ENCODE measurements at places on chromosomes 3 and 15.

DNA sequence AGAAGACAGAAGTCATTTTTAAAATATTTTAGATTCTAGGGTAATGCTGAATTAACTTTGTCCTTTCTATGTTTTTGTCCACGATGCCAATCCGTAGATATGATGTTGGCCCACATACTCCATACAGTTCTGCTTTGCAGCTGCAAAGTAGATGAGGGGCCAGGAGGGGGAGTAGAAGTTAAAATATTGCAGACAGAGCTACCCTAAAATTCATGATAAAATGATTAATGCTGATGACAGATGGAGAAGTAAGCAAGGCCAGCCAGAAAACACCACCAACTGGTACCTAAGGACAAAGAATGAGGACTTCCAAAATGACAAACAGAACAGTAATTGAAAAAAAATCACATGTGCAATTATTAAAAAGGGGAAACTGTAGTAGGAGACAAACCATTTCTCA lies 756.6 kb upstream of the ARPP21 start:
- no peaks in the 10 kb centered on the region for H3K36me3 ChIP-seq
- DNase-seq, result peak; percentile 42
- no peak overlapping the region for H3K27ac ChIP-seq

DNA sequence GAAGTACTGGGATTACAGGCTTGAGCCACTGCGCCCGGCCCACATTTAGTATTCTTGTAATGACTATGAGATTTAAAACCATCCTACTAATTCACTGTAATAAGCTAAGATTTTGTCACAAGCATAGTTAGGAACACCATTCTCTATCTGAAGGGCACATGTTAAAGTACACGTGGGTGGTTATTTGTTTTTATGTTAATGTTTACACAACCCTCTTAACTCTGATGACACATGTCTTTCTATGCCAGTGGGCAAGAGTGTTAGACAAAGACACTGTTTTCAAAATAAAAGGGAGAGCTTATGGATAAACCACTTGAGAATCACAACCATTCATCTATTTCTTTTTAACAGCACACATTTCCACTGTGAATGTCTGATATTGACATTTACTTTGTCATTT lies 537.6 kb upstream of the IL12A start:
- H3K4me1 ChIP-seq, result no peaks in the 10 kb centered on the region
- no peaks in the 10 kb centered on the region for H3K36me3 ChIP-seq
- no peaks in the 10 kb centered on the region for H3K27me3 ChIP-seq
- DNase-seq, result no peak
- H3K4me3 ChIP-seq, result no peak overlapping the region
- H3K27ac ChIP-seq, result no peak overlapping the region

DNA sequence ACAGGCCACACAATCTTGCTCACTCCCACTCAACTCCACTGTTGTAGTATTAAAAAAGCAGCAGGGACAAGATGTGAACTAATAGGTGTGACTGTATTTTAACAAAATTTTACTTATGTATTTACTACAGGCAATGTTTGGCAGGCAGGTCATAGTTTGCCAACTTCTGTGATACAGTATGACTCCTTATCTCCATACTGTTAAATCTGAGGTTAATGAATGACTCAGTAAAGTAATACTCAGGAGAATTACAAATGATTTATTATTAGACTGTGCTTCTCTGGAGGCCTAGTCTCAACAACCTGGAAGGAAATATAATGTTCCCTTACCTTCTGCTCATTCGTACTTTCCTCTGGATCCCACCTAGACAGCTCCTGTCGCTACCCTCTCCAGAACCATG lies 258.6 kb upstream of the KCNMB2 start:
- no peaks in the 10 kb centered on the region for H3K27me3 ChIP-seq
- no peaks in the 10 kb centered on the region for H3K36me3 ChIP-seq
- peak; percentile 61 for DNase-seq
- no peaks in the 10 kb centered on the region for H3K4me1 ChIP-seq
- no peak overlapping the region for H3K4me3 ChIP-seq

DNA sequence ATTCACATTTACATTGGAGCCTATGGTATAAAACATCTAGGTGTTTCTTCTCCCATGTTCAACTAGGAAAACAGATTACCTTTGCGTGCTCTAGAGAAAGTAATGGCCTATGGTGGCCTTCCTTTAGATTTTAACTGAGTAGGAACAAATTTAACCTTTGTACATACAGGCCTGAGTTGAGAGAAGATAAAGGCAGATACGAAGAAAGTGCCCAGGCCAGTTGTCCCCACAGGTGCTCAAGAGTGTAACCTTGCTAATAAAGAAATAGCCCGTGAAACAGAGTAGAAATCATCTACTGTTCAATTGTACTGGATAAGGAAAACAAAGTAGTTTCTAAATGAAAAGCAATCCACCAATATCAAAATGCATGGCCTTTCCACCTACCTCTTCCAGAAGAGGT lies 6.8 kb upstream of the TSC22D2 start:
- no peak for DNase-seq
- no peaks in the 10 kb centered on the region for H3K36me3 ChIP-seq
- no peaks in the 10 kb centered on the region for H3K4me1 ChIP-seq
- no peak overlapping the region for H3K4me3 ChIP-seq
- H3K27me3 ChIP-seq, result no peaks in the 10 kb centered on the region

DNA sequence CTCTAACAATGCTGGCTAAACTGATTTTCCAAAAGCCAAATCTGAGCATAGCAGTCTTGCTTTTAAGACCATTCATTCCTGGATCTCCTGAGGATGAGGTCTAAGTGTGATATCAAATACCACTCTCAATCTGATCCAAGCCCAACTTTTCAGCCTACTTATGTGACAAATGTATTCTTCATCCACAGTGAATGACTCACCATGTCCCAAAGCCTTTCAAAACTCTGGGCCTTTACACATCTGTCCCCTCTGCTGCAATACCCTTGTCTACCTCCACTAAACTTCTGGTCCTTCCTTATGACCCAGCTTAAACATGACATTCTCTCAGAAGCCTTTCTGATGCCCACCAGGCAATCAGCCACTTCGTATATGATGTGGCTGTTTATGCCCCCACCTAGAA lies 4.6 kb downstream of the ANAPC13 start:
- H3K27me3 ChIP-seq, result no peaks in the 10 kb centered on the region
- H3K4me3 ChIP-seq, result no peak overlapping the region
- H3K4me1 ChIP-seq, result peaks cover 7% of the 10 kb centered on the region

- H3K27ac ChIP-seq, result no peak overlapping the region
- no peaks in the 10 kb centered on the region for H3K36me3 ChIP-seq
- DNase-seq, result no peak
- no peaks in the 10 kb centered on the region for H3K27me3 ChIP-seq
- H3K4me3 ChIP-seq, result no peak overlapping the region
- no peaks in the 10 kb centered on the region for H3K4me1 ChIP-seq
Measured at GRCh38 chr3:58556001-58556400, 19.0 kb upstream of the ACOX2 start.
